Right forelimb (tissue), 1 donor: ENCODE measurements at places on chromosomes 1 and 21.

GRCh38 chr1:74693473-74693872, 19.9 kb upstream of the ERICH3 start:
- DNase-seq = no peak

GRCh38 chr1:30596891-30597290, 126.5 kb downstream of the MATN1 start:
- DNase-seq = no peak

- no peak for DNase-seq
Measured at GRCh38 chr1:119084798-119085197, 55.7 kb downstream of the WARS2 start.

- no peak for DNase-seq
Measured at GRCh38 chr1:24294716-24295371, 24.3 kb upstream of the GRHL3 start.

DNA sequence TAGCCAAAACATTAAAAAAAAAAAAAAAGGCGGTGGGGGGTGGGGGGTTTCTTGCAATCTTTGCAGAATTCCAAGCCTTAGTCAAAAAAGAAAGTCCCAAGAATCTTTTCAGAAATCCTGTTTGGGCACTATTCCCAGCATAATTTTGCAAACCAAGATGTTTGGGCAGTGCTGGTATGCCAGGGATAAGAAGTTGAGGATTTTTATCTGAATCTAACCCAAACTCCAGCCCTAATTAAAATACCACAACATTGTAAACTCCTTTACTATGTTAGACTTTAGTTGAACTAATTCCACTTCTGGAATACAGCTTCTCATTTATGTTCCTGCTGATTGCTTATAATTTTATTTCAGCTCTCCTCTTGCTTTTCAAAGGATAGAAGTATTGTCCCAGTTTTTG, 504.1 kb upstream of the ADGRL2 start:
- no peak for DNase-seq

GRCh38 chr1:47334765-47335435, 1.3 kb downstream of the CMPK1 start:
- DNase-seq = no peak

DNA sequence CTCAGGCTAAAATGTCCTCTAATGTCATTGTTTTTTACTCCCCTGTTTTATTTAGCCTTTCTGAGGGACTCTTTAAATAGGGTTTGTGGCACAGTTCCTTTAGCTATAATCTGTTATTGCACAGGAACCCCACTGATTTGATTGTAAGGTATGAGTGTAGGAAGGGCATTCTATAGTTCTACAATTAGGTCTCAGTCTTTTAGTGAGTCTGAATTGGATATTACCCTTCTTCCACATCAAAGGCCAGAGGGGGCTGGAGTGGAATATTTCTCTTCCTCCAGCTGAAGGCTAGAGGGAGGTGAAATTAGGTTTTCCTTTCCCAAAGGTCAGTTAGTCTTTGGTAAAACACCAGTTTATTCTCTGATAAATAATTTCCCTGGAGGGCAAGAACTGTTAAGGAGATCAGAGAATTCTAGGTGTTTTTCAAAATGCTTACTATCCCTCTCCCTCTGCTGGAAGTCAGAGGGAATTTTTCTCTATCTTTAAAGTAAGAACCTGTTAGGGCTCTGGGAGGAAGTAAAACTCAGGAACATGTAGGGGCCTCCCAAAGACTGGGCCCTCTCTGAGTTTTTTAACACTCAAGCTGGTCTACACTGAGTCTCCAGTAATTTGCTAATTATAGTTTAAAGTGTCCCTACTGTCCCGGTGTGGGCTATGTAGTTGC, 176.3 kb upstream of the ZNHIT6 start:
- no peak for DNase-seq

DNA sequence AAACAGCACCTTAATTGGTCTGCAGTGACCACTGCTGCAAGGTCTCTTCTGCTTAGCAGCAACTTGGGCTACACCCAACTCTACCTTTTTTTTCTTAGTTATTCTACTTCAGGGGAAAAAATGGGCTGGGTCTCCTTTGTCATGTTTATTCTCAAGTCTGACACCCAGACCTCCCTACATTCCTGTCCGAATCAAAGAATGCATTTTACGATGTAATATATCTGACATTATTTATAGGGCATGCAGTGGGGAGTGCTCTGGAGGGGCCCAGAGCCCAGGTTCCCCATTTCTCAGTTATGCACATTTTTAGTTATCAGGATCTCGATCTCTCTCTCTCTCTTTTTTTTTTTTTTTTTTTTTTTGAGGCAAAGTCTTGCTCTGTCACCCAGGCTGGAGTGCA, 50.5 kb downstream of the OPTC start:
- DNase-seq = no peak
